CMK (cell line): ENCODE measurements at places on chromosomes 7 and 10.

- no peak for DNase-seq
These were observed 149.2 kb upstream of the SEMA3D start for GRCh38 chr7:85336086-85336485.

- no peak for DNase-seq
These were observed 227.4 kb downstream of the PRKG1 start for GRCh38 chr10:51301644-51302043.

DNA sequence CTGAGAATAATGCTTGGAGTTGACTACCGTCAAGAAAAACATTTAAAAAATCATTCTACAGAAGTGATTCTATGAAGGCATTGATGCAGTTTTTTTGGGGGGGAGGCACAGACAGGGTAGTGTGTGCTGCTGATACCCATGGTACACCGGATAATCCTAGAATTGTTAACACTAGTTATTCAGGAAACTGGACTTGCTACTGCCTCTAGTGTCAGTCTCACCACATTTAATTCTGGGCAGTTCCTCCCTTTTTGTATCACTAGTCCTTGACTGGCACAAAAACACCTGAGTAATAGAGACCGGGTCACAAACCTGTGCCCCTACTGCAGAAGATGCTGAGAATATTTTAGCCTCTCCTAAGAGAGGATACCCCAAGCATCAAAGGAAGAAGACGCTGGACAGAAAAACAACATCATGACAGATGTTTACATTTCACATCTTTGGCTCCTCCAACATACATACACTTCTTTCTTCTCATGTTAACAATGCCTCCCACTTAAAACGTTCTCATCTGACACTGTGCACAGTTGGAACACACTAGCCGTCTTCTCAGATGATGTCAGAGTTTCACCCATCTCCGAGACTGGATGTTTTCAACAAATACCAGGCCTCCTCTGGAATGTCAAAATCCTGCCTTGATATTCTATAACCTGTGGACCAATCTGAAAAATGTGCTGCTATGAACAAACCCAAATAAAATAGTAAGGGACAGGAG lies 13.1 kb upstream of the TCAF1 start:
- DNase-seq = no peak

GRCh38 chr10:110501142-110501937 lies 3.6 kb downstream of the DUSP5 start:
- DNase-seq = no peak

DNA sequence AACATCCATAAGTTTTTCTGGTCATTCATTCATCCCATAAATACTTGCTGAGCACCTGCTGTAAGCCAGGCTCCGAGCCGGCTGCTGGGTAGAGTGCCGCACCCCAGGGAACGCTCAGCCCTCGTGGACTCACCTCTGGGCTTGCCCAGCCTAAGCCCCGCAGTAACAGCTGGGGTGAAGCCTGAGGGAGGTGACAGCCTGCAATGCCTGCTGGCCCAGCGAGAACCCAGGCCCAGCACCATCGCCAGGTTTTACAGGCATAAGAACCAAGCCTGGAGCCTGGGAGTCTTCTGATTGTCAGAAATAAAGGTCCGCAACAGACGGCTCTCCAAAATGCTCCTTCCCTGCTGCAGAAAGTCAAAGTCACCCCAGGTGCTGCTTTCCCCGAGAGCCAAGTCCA lies 205.4 kb downstream of the ZMYND11 start:
- DNase-seq = no peak

DNA sequence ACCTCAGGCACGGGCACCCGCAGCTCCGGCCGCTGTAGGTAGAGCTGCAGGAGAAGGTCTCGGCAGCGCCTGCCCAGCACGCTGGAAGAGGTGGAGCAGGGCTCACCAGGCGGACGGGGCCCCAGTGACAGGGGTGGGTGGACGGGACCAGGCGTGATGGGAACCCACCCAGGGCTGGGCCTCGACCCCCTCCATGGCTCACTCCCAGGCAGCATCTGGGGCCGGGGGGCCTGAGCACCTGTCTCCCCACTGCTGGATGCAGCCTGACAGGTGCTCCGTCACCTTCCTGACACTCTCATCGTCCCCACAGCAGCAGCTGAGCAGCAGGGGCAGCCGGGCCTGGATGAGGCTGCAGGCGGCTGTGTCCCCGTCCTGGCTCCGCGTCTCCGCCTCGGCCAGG lies 16.7 kb upstream of the MICALL2 start:
- DNase-seq = no peak

DNA sequence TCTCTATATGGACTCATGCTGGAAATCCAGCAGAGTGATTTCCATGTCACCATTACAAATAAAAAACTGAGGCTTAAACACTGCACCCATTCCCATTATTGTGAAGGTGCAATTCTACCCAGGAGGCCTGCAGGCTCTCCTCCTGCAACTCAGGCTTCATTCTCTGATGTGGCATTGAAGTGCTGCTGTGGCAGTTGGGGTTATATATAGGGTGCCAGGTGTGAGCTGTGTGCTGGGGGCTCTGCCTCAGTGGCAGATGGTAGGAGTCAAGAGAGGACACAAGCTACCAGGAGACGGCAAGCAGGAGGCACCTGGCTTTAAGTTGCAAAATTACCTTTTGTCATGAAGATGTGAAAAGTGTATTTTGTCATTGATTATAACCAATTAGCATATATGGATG lies 21.3 kb downstream of the ZNF107 start:
- no peak for DNase-seq

DNA sequence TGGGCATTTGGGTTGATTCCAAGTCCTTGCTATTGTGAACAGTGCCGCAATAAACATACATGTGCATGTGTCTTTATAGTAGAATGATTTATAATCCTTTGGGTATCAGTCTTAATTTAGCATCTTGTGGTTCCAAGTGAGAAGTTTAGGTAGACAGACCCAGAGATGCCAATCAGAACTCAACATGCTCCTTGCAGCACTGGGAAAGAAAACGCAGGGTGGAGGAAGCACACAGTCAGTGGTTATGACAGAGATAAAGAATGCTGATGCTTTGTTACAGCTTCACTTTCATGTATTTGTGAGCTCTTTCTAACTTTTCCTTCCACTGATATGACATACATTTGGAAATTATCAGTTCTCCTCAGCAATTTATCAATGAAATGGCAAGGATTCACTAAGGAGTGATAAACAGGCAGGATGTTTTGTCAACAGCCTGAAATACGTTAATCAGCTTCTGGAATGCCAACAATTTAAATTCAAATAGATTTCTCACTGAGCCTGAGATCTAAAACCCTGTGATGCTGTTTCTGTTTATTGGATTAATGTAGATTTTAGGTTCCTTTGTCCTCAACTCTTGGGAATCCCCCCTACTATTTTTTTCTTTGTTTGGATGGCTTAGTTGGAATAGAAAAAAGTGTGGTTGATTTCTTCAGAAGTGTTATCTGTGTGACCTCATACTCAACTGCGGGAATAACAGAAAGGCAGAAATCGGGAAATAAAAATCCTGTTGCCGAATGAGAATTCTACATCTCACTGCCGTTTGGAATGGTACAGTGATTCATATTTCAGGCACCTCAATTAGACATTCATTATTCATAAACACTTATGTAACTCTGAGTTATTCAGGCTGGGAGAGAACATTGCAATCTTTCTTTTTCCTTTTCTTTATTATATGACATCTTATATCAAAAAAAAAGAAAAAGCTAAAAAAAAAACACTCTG lies 675.0 kb downstream of the CNTNAP2 start:
- no peak for DNase-seq

DNA sequence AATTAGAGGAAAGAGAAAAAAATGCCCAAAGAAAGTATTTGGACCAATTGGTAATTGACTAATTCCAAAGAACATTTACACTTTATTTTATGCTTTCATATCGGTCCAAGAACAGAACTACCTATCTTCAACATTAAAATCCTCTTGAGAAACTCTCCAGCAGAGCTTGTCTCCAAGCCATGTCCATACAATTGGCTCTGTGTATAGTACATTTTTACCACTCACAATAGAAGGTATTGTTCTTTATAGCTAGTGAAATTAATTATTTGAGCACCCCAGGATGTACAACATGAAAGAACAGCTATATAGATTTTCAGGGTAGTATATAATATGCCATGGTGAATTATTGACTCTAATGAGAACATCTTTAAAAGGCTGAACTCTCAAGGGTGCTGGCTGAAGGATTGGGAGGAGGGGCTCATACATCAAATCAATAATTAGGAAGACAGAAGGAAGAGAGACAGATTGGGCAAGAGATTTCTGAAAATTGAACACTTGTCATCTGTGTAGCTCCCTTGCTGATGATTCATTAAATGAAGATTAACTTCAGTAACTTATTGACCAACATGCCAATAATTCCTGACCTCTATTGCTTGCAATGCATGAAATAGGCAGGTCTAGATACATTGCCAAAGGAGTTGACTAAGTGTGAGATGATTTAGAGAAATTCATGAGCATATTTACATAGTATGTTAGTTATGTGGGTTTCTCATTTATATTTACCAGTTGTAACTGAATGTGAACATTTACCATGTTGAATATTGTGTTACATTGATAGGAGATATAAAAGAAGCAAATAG lies 249.7 kb downstream of the MTERF1 start:
- no peak for DNase-seq

DNA sequence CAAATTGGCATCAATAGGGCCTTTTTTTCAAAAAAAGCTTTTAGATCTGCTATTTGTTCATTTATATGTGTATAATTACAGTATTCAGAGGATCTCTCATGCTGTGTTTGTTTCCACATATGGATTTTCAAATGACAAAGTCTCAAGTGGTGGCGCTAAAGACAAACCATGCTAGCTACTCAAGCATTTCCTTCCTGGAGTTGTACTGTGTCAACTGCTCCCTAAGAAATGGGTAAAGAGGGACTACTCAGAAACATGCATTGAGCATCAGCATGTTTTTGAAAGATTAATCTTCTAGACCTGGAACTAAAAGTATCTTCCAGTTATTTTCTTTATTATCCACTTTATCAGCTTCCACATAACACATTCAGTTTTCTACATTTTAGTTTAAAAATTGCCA lies 12.7 kb downstream of the CNTNAP2 start:
- no peak for DNase-seq

- DNase-seq = no peak
These were observed 15.5 kb upstream of the DNAJB12 start for GRCh38 chr10:72370201-72370722.

GRCh38 chr7:156655983-156656382 lies 15.4 kb downstream of the RNF32 start:
- DNase-seq = no peak

GRCh38 chr10:77608281-77608680 lies 29.3 kb downstream of the KCNMA1 start:
- no peak for DNase-seq

GRCh38 chr7:71480791-71481190 lies 348.8 kb downstream of the GALNT17 start:
- DNase-seq = no peak

GRCh38 chr7:152133804-152134203 lies 108.3 kb downstream of the GALNT11 start:
- DNase-seq = no peak

- no peak for DNase-seq
These were observed 29.8 kb upstream of the KLF6 start for GRCh38 chr10:3814838-3815220.

DNA sequence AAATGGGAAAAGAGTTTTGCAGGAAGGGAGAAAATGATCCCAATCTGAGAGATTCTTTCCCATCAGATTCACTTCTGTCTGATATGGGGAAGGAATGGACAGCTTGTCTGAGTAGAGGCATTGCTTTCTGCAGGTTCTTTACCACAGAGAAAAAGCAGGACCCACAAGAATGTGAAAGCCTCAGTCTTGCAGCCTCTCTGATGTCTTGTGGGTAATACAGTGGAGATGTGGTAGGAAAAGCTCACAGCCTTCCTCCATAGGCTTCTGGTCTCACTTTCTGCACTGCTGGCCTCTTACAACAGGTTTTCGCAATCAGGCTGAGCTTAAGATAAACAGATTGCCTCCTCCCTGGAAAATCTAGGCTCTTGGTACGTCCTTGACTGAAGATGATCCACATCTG lies 551 bp downstream of the IFIT1 start:
- DNase-seq = no peak

GRCh38 chr7:148505645-148506375 lies 84.8 kb upstream of the C7orf33 start:
- DNase-seq = no peak

DNA sequence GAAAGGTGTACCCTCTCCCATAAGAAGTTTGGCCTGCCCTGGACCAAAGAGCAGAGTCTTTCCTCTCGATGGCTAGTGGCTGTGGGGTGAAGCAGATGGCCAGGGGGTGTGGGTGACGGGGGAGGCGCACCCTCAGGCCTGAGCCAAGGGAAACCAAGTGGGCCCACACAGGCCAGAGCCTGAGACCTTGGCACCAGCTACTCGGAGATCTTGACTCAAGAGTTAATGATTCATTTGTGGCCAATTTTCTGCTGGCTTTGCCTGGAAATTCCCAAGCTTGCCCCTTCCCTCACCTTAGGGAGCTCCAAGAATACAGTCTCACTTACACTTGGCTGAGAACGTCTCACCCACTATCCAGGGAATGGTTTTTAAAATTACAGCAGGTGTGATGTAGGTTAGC lies 42.7 kb downstream of the ZMIZ1 start:
- DNase-seq = no peak

GRCh38 chr10:86409183-86409582 lies 42.6 kb upstream of the GRID1 start:
- no peak for DNase-seq

- DNase-seq = no peak
These were observed 201.2 kb upstream of the FRMD4A start for GRCh38 chr10:14531974-14532373.

GRCh38 chr10:119495545-119495944 lies 47.0 kb downstream of the RGS10 start:
- no peak for DNase-seq

- DNase-seq = peak; percentile 64
These were observed at the start of gene HACD1 for GRCh38 chr10:17617031-17617911. HACD1 (minus strand) TSS chr10:17617374; CDS start chr10:17617339, 35 bp downstream.

- no peak for DNase-seq
These were observed 2.6 kb downstream of the GJD4 start for GRCh38 chr10:35607475-35608327.

DNA sequence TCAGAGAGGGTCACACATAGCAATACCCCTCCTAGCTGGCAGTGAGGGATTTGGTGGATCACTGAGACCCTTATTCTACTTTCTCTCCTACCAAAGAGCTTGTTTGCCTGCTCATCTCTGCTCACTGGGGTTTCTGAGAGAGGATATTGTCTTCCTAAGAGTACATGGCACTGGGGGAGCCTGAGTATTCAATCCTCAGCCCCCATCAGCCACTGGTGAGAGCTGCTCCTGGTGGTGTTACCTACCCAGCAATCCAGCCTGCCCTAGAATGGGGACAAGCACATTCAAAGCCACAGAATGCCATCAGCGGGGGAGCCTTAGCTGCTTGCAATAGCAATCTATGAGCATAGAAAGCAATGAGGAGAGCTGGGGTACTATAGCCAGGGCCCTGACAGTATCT lies 281.1 kb downstream of the WDR11 start:
- no peak for DNase-seq
